Calu3 (cell line): ENCODE measurements at places on chromosomes 3 and 15. TPM values are rescaled to one million over a fixed set of nuclear protein-coding genes. Genes with fewer than 3 reads are reported as not detected.

- no peak for DNase-seq
These were observed 41.7 kb downstream of the SNX4 start for GRCh38 chr3:125478326-125478725.

Gene DUOX1
- 1.2 and 1.4 TPM in 2 replicates for total RNA-seq

Gene CHRD
- not detected in 2 replicates for total RNA-seq

DNA sequence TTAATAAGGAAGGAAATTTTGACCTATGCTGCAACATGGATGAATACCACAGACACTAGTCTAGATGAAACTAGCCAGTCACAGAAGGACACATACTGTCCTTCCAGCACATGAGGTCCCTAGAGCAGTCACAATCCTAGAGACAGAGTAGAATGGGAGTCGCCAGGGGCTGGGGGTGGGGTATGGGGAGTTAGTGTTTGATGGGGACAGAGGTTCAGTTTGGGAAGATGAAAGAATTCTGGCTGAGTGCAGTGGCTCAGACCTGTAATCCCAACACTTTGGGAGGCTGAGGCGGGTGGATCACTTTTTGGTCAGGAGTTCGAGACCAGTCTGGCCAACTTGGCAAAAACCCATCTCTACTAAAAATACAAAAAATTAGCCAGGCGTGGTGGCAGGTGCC, 99.2 kb downstream of the TPRA1 start:
- DNase-seq, result no peak

GRCh38 chr15:53830707-53831386, 71.4 kb upstream of the WDR72 start:
- DNase-seq, result peak; percentile 41

- no peak for DNase-seq
These were observed 31.2 kb upstream of the LACTB start for GRCh38 chr15:63090472-63090871.

- no peak for DNase-seq
These were observed 35.5 kb upstream of the EPHB3 start for GRCh38 chr3:184526088-184526433.

DNA sequence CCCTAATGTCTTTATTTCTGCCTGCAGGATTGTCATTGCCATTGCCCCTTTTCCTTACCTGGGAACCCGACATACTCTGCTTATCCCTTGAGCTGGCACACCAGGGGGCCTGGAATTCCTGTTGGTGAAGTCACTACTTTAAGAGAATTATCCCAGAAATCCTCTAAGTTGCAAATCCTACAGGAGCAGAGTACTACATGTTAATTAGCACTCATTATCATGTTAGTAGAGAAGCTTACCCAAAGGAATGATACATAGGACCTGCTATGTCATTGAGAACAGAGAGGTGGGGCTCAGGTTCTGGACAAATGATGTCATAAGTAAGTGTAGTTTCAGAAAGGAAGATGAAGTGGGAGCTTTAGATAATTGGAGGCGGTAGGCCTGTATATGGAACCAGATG, 27.4 kb downstream of the SCG5 start:
- no peak for DNase-seq

DNA sequence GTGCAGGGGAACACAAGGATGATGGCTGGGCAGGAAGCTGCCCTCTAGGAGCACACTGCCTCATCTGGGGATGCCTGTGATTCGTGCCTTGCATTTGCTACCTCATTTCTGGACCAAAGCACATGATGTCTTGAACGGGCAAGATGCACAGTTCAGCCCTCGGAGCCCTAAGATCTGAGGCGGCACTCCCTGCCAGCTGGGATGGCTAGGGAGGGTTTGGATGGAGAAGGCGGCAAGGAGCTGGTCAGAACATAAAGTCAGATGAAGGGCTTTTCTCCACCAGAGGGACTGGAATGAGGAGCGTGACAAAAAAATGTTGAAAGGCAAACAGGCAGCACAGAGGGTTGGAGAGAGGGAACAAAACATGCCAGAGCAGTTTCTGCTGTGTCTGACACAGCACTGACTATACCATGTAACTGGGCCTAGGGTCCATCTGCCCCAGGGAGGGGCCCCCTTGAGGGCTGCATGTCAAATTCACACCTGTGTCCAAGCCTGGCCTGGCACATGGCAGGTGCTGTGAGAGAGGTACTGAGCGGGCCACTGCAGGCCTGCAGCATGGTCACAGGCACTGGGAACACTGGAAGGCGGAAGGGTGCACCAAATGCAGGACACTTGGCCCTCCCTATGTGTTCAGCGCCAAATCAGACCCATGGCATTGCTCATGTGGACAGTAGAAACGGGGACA, 21.7 kb downstream of the TMEM43 start:
- no peak for DNase-seq
